ENCODE measurements at places on chromosomes 2 and 18. TPM values are rescaled to one million over a fixed set of nuclear protein-coding genes. Genes with fewer than 3 reads are reported as not detected.

GRCh38 chr18:37641573-37641972 is 76.0 kb upstream of the CELF4 start:
- no peaks in the 10 kb centered on the region for H3K36me3 ChIP-seq
- no peaks in the 10 kb centered on the region for H3K4me1 ChIP-seq
- no peaks in the 10 kb centered on the region for H3K27me3 ChIP-seq
- no peak overlapping the region for H3K4me3 ChIP-seq
- H3K27ac ChIP-seq: no peak overlapping the region
- DNase-seq: no peak

- H3K27me3 ChIP-seq: peaks cover 30% of the 10 kb centered on the region
- no peak for DNase-seq
- no peak overlapping the region for H3K4me3 ChIP-seq
- H3K27ac ChIP-seq: no peak overlapping the region
These were observed 208.2 kb upstream of the ARL4C start for GRCh38 chr2:234705108-234705507.

GRCh38 chr2:178110681-178111080 is 1.6 kb upstream of the RBM45 start:
- H3K27me3 ChIP-seq: no peaks in the 10 kb centered on the region
- no peak for DNase-seq
- peaks cover 19% of the 10 kb centered on the region for H3K4me1 ChIP-seq
- no peak overlapping the region for H3K4me3 ChIP-seq
- no peak overlapping the region for H3K27ac ChIP-seq

- H3K4me3 ChIP-seq: no peak overlapping the region
- no peak overlapping the region for H3K27ac ChIP-seq
- H3K27me3 ChIP-seq: peaks cover 89% of the 10 kb centered on the region
- DNase-seq: no peak
- no peaks in the 10 kb centered on the region for H3K36me3 ChIP-seq
These were observed 165.7 kb downstream of the TWIST2 start for GRCh38 chr2:239013678-239013976.

GRCh38 chr2:239113615-239114014 is 265.7 kb downstream of the TWIST2 start:
- H3K27me3 ChIP-seq: no peaks in the 10 kb centered on the region
- H3K4me1 ChIP-seq: peaks cover 35% of the 10 kb centered on the region
- peak overlapping the region; percentile 52 for H3K27ac ChIP-seq
- DNase-seq: no peak

DNA sequence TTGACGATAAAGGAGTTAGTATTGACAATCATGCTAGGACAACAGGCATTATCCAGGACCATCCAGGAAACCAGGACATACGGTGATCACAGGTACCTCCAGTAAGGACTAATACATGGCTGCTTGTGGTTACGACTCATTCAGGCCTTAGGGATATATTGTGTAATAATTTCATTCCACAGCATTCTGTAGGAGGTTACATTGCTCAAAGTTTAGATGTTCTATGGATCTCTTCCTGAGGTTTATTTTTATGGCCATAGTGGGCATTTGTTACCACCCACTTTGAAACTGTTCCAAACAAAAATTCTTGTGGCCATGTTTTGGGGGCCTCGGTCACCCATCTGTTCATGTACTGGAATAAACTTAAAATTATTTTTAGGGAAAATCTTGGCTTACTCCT is 431.6 kb downstream of the METTL4 start:
- DNase-seq: no peak
- H3K27me3 ChIP-seq: peaks cover 6% of the 10 kb centered on the region
- H3K4me3 ChIP-seq: no peak overlapping the region

DNA sequence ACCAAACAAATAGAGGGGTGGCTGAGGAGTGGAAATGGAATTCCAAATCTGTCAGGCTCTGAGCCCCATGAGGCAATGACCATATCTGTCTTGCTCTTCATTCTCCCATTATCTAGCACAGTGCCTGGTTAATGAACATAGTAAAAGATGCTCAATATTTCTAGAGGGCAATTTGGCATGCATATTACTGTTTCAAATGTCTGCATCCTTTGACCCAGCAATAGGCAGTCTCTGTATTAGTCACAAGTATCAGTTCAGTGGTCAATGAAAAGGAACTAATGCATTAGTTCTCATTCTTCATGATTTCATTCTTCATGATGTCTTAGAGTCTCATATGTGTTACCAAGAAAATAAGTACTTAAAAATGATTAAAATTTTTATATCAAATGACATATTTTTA is 28.4 kb upstream of the MALL start:
- no peak for DNase-seq
- H3K4me3 ChIP-seq: no peak overlapping the region
- H3K27me3 ChIP-seq: no peaks in the 10 kb centered on the region

- H3K36me3 ChIP-seq: peaks cover 14% of the 10 kb centered on the region
- H3K4me1 ChIP-seq: no peaks in the 10 kb centered on the region
- DNase-seq: no peak
- H3K4me3 ChIP-seq: no peak overlapping the region
- no peaks in the 10 kb centered on the region for H3K27me3 ChIP-seq
These were observed 29.1 kb upstream of the ZC3H15 start for GRCh38 chr2:186456941-186457340.

DNA sequence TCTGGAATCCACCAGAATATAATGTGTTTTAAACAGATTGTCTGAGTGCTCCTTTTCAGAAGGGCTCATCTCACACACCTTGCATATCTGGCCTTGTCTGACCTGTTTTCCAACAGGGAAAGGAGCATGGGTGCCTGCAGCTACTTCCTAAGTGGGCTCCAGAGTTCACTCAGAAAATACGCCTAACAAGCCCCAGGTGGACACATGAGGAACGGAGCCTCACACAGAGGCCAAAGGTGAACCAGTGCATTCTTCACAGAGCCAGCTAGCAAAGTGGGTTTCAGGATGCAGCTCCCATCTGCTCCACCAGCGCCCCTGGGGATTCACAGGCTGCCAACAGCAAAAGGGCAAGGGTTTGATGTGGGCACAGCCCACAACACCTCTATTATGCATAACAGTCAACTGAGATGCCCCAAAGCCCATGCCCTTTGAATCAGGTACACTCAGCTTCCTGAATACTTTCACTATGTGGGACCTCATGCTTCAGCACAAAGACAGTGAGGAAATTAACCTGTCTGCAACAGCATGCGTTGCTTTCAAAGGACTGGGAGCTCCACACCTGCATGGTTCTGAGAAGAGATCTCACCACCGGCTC is 86.6 kb downstream of the CCBE1 start:
- H3K27ac ChIP-seq: no peak overlapping the region
- H3K27me3 ChIP-seq: no peaks in the 10 kb centered on the region
- H3K4me1 ChIP-seq: peaks cover 21% of the 10 kb centered on the region
- DNase-seq: no peak

DNA sequence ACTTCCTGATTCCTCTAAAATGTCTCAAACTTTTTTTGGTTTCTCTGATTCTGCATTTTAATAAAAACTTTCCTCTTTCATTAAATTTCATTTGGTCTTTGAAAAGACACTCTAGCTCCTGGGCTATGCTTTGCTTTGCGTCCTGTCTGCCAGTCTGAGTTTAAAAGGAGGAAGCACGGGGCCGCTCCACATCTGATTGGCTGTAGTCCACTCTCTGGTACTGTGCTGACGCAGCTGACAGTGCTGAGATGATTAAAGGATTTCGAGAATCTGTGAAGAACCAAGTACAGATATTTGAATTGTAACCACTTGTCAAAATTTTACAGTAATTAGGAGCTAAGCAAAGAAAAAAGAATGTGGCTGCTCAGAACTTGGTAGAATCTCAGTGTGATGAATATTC is 199.6 kb upstream of the HNMT start:
- no peaks in the 10 kb centered on the region for H3K27me3 ChIP-seq
- H3K4me3 ChIP-seq: no peak overlapping the region
- DNase-seq: no peak

DNA sequence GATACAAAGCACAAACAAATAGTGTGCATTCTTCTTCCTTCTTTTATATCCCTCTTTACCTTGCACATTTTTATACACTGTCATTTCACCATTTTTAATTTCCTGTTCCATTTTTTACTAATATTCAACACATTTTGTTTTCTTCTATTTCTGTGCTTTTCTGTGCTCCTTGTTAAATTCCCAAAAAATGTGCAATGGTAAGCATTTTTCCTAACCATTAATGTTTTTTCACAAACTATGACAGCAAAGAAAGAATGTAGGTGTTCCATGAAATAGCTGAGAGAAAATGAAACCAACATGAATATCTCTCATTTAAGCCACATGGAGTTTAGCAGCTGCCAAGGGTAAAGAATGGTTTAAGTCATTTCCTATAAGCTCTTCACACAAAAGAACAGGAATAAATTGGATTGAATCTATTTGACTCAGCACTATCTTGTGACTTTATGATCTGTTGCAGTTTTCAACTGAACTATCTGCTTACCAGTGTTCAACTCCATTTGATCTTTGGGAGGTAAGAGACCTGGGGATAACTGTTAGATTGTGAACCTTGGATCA is 145.7 kb upstream of the CDH19 start:
- H3K36me3 ChIP-seq: no peaks in the 10 kb centered on the region
- DNase-seq: no peak
- no peak overlapping the region for H3K27ac ChIP-seq
- no peak overlapping the region for H3K4me3 ChIP-seq
- no peaks in the 10 kb centered on the region for H3K4me1 ChIP-seq

RNF152 gene
- total RNA-seq: 10.4 TPM

PRSS56 gene
- not detected for total RNA-seq

RGPD3 gene
- not detected for total RNA-seq

GALR1 gene
- total RNA-seq: 0.05 TPM

Data from left ventricle myocardium inferior (tissue), 1 donor.